Right lung (tissue), 10 donors: ENCODE measurements at places on chromosomes 3 and 15. TPM values are rescaled to one million over a fixed set of nuclear protein-coding genes. Genes with fewer than 3 reads are reported as not detected.

The SERINC4 gene
- not detected for polyA plus RNA-seq

The VEPH1 gene
- polyA plus RNA-seq, result 43.5 TPM

The MNS1 gene
- polyA plus RNA-seq, result 12.3 TPM

The DGKG gene
- polyA plus RNA-seq, result 3.5 TPM

The TMEM108 gene
- polyA plus RNA-seq, result 32.9 TPM

The CISH gene
- polyA plus RNA-seq, result 28.5 TPM

The NME9 gene
- polyA plus RNA-seq, result 4.4 TPM

The SFMBT1 gene
- 7.4 TPM for polyA plus RNA-seq

The SLCO2A1 gene
- 52.8 TPM for polyA plus RNA-seq

The CCR3 gene
- polyA plus RNA-seq, result 0.35 TPM

The SLC24A5 gene
- polyA plus RNA-seq, result not detected

The GSK3B gene
- polyA plus RNA-seq, result 28.9 TPM

The ST8SIA2 gene
- 5.0 TPM for polyA plus RNA-seq

The UBL7 gene
- polyA plus RNA-seq, result 62.6 TPM

The PLCB2 gene
- polyA plus RNA-seq, result 11.7 TPM

The MUC13 gene
- polyA plus RNA-seq, result not detected

The FGF7 gene
- 16.9 TPM for polyA plus RNA-seq

The CNTN3 gene
- 23.8 TPM for polyA plus RNA-seq

The TRPM1 gene
- 0.03 TPM for polyA plus RNA-seq

The THSD4 gene
- polyA plus RNA-seq, result 14.3 TPM

The KAT2B gene
- 29.3 TPM for polyA plus RNA-seq

The HGD gene
- 0.98 TPM for polyA plus RNA-seq

The TIMP4 gene
- polyA plus RNA-seq, result 0.22 TPM

The NR2E3 gene
- polyA plus RNA-seq, result 0.60 TPM

The PLD1 gene
- polyA plus RNA-seq, result 5.0 TPM

The ZIC4 gene
- polyA plus RNA-seq, result not detected

The CPEB1 gene
- polyA plus RNA-seq, result 3.1 TPM

The PTX3 gene
- polyA plus RNA-seq, result 49.1 TPM

The ATP8B4 gene
- polyA plus RNA-seq, result 2.4 TPM

The CFAP91 gene
- polyA plus RNA-seq, result 7.8 TPM

The POLG gene
- 57.2 TPM for polyA plus RNA-seq

The DNAJA4 gene
- 48.0 TPM for polyA plus RNA-seq

The SH2D7 gene
- polyA plus RNA-seq, result 0.48 TPM

The NDN gene
- 83.9 TPM for polyA plus RNA-seq

The RBP2 gene
- 0.51 TPM for polyA plus RNA-seq

The SLC12A1 gene
- polyA plus RNA-seq, result 2.6 TPM

The OPA1 gene
- 81.2 TPM for polyA plus RNA-seq

The CD86 gene
- polyA plus RNA-seq, result 2.1 TPM

The PKM gene
- 575 TPM for polyA plus RNA-seq

The POLQ gene
- polyA plus RNA-seq, result 12.0 TPM

The MYLK gene
- 400 TPM for polyA plus RNA-seq

The C2CD4A gene
- polyA plus RNA-seq, result 0.09 TPM

The BCL2A1 gene
- polyA plus RNA-seq, result 0.73 TPM

The SCAMP5 gene
- polyA plus RNA-seq, result 12.5 TPM

The IL17RC gene
- polyA plus RNA-seq, result 46.3 TPM

The TMOD2 gene
- polyA plus RNA-seq, result 6.7 TPM

The ADAMTS9 gene
- 66.8 TPM for polyA plus RNA-seq

The EEF1AKMT4 gene
- polyA plus RNA-seq, result 2.7 TPM

The SHF gene
- 34.3 TPM for polyA plus RNA-seq

The WDR72 gene
- 3.6 TPM for polyA plus RNA-seq
